NCI-H146 (cell line): ENCODE measurements at places on chromosomes 6 and 20.
A peak's percentile ranks its signal among the peaks of the same experiment; 100 is the strongest.

GRCh38 chr6:1271071-1271763 is 40.7 kb upstream of the FOXQ1 start:
- DNase-seq, result no peak

GRCh38 chr6:87282743-87283142 is 39.6 kb upstream of the SMIM8 start:
- DNase-seq, result no peak

DNA sequence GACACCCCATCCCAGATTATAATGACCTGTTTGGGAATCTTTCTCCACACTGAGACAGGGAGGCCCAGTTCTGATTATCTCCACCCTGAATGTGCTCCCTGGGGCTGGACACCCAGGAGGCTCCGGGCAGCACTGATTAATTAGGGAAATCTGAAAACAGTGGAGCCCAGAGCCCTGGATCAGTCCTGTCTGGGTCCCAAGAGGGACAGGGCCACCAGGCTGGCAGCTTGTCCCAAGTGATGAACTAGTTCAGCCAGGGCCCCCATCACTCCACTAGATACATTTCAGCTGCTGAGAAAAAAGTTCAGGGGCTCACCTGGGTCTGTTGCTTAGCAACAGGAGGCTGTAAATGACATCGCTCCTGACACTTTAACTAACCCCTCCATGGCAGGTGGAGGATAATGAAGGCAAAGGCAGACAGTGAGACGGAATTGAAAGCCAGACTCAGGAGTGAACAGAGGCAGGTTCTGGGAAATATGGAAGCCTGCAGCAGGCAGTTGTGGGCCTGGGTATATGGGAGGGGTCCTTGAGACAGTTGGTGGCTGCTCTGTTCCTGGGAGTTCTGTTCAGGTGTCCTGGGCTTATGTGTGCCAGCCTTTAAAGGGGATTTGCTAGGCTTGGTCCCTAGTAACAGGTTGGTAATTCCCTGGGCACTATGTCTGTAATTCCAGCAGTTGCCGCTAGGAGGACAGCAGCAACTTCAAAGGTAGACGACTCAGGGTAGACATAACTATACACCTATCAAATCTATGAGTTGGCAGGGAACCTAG is 78.3 kb upstream of the CTNNBL1 start:
- DNase-seq, result peak; percentile 77

DNA sequence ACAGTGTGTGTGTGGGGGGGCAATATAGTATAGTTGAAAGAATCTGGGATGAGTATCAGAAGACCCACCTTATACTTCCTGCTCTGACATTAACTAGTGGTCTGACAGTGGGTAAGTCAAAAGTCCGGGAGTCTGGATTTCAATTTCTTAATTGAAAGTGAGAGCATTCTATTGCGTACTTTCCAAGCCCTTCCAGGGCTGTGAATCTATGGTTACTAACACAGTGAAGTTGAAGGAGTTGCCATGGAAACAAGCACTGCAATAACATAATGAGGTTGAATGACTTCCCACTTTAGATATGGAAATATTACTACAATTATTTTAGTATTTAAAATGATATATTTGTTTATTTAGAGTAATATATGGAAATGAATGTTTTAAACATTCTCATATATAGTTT is 80.2 kb downstream of the MLIP start:
- no peak for DNase-seq

- DNase-seq, result no peak
Observed at GRCh38 chr6:5204376-5204775, 56.4 kb downstream of the LYRM4 start.

DNA sequence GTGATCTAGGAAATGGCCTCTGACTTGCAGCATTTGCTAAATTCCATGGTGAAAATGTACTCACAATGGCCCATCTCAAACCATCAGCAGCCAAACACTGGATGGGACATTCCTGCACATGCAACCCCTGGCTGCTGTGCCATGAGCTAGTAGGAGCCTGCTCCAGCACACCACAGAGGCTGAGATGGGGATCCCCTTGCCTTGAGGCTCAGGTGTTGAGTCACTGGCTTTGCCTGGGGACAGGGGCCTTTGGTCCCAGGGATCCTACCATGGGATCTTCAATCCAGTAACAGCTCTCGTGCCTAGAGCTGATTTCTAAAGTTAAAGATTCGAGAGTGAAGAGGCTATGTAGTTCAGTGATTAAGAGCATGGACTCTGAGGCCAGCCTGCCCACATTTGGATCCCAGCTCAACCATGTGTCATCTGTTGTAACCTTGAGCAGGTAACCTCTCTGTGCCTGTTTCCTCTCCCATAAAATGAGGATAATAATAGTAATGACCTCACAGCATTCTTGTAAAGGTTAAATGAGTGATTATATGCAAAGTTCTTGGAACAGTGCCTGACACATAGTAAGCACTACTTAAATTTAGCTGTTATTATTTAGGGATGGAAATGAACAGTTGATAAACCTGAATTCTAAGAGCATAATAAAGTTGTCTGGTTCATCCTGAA is 16.4 kb downstream of the FOXQ1 start:
- no peak for DNase-seq

DNA sequence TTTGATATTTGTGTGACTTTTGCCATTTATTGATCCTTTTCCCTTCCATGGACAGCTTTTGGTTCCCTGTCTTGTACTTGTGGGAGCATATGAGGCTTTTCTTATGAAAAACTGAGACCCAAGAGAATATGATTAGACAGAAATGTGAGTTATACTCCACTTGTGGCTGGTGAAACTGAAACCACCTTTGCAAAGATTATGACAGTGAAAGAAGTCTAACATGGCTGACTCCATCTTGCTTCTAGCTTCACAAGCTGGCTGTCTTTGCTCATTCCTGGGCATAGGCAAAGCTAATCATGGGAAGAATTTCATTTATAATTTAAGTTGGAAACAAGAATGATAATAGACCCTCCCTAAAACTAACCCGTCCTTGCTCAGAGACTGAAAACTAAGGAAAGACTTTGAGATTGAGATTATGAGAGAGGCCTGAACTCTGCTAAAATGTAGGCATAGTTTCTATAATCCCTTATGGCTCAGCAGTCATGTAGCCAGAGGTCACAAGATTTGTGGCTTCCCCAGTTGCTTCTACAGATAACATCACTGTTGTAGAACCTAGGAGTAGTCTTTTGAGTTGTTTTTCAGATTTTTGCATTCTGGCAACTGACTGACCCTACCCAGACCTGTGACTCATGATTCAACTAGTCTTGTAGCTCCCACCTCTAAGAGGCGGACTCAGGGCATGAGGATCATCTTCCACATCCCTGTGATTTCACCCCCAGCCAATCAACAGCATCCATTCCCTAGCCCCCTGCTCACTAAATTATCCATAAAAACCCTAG is 50.9 kb upstream of the CD2AP start:
- DNase-seq, result no peak

GRCh38 chr6:36820700-36821580 is 18.3 kb downstream of the CPNE5 start:
- DNase-seq, result peak; percentile 53

GRCh38 chr6:4344317-4344899 is 209.0 kb upstream of the ECI2 start:
- DNase-seq, result peak; percentile 7

GRCh38 chr6:159031846-159032245 is 12.9 kb downstream of the TAGAP start:
- DNase-seq, result no peak

DNA sequence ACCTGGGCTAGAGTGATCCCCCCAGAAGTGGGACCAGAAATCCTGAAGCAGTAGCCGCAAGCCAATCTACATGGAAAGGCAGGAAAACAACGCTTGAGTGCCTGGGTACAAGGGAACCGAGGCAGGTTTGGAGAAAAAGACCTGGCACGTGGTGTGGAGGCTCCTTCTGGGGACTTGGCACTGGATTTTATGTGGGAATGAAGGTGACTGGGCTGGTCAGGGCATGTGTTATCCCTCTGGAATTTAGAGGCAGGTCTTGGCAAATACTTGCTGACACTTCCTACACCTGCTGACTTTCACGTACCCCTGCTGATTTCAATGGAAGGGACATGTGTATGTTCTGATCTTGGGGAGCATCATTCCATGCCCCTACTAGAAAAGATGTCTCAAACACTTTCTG is 25.0 kb upstream of the FAM217A start:
- DNase-seq, result no peak
